ENCODE measurements at places on chromosomes 6 and 20.

DNA sequence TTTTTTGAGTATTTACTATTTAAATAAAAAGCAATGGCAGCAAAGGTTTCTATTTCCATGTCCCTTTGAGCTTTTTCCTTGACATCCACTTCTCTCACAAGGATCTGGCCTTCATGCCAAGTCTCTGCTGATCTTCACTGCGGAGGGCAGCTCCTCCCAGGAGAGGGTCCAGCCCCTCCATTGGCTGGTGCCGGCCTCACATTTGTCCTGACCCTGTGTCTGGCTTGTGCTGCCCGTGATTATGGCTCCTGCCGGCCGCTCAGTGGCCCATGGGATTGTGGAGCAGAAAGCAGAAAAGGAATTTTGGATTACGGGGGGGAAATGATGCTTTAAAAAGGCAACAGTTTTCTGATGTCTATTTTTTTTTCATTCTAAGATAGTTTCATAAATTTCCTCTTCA, 31.2 kb upstream of the PDE7B start:
- no peak for DNase-seq

- DNase-seq: no peak
Observed at GRCh38 chr6:169899481-169900145, 148.2 kb downstream of the ERMARD start.

DNA sequence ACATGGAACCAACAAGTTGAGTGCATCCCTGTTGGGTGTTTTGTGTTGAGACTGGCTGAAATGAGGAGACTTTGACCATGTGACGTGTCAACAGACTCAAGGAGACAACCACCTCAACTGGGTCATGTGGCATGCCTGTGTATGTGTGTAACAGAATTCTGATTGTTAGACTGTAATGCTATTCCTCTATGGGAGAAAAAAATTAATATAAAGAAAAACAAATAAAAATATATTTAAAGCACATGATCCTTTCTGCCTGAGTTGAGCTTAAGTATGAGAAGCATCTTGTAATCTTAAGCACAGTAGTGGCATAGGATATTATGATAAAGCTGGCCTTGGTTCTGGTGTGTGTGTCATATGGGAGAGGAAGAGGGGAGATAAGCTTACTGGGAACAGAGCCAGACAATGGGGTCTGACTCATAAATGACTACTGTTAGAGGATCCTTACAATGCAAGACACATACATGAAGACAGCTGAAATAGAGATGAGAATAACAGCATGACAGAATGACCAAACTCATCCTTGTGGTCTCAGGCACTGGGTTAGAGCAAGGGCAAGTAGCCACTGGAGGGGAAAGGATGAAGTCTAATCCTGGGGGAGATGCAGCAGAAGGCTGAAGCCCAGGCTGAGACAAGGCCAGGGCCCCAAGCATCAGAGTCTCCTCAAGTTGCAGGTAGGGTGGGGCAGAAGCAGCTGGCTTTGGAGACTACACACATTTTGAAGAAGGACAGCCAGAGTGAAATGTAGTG, 9.2 kb downstream of the TP53INP2 start:
- DNase-seq: no peak

DNA sequence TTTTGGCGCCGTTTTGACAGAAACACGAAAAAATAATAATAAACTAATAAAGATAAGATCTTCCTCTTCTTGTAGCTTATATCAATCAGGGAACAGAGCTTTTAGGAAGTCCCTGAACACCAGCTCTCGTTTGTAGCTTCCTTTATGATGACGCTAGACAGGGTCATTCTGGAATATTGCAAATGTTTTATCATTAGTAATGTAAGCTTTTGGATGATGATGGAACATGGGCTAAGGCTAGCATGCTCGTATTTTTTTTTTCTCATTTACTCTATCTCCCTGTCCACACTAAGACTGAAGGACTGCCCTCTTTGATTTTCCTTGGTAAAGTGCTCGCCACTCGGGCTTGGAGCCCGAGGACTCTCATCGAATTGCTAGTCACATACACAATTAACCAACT, 22.1 kb upstream of the POM121L2 start:
- no peak for DNase-seq

DNA sequence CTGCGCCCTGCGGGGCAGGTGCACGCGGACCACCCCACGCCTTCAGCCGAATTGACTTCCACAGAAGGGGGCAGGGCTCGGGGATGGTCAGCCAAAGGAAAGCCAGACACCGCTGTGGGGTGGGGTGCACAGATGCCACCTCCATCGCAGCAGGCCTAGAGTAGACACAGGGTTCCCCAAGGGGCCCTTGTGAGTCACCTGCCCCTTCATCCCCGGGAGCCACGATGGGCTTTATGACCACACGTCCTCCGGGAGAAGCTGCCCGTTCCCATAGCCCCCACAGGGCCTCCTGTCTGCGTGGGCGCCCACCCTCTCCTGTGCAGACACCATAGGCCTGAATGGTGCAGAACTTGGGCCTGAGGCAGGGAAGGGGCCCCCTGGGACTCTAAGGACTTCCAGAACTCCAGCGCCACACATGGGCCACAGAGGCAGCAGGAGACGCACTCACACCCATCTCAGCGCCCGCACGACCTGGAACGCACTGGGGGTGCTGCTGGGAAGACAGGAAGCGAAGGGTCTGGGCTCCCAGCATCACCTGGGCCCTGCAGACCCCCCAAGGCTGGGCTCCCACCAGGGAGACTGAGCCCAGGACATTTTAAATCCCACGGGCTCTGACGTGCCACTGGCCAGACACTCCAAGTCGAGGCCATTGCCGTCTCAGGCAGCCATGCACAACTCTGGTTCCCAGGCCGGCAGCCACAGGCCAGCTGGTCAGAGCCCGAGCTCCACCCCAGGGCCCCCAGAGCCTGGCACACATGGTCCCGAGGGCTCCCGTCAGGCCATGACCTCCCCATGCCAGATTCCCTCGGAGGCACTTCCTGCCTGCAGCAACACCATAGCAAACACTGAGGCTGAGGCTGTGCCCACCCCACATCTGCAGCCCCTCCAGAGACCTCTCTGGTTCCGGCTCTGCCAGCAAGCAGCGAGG, 134.2 kb downstream of the DLL1 start:
- DNase-seq: no peak

- DNase-seq: no peak
Observed at GRCh38 chr6:1461207-1461606, 71.8 kb downstream of the FOXF2 start.

- no peak for DNase-seq
Observed at GRCh38 chr6:39980839-39981580, 46.7 kb upstream of the MOCS1 start.

DNA sequence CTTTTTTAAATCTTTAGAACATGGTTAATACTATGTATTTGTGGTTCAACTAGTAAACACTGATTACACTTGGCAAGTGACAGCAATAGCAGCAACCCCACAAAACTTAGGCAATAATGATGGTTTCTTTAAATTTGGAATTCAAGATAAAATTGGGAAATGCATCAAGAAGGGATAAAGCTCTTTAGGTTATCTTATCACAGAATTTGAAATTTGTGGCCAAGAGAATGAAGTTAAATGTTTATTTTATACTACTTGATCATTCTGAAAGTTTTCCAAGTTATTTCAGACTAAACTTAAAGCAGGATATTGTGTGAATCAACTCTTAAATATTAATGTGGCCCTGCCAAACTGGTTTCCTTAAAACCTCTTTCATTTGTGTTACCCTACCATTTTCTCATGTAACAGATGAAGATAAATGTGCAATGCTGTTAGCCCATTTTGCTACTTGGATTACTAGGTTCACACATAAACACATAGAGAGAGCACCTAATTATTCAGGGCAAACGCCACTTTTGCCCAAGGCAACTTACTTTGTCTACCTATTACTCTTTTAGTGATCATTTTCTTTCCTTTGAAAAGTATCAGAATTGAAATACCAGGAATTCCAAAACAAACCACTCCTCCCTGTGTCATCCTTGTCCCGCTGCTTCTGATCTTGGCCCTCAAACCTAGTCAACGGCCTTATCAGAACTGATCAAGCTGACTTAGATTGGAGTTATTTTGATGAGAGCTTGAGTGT, 186.7 kb upstream of the TENT5A start:
- DNase-seq: no peak

GRCh38 chr20:52727740-52728456, 244.3 kb upstream of the TSHZ2 start:
- no peak for DNase-seq

DNA sequence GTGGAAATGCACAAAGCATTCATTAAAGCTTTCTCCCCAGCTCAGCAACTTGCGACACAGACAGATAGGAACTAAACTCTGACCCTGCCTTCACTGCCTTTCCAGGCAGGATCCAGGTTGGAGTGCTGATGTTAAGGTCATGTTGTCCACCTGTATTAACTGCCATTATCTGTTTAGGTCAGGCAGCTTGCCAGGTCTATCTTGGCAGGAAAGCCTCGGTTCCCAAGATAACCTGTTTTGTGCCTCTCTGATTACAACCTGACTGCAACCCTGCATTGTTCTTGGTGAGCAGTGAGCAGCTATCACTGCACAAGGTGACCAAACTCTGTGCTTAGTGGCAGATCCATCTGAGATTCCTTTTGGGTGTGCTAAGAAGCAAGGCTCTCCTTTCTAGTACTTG, 23.2 kb upstream of the ELOVL2 start:
- no peak for DNase-seq

DNA sequence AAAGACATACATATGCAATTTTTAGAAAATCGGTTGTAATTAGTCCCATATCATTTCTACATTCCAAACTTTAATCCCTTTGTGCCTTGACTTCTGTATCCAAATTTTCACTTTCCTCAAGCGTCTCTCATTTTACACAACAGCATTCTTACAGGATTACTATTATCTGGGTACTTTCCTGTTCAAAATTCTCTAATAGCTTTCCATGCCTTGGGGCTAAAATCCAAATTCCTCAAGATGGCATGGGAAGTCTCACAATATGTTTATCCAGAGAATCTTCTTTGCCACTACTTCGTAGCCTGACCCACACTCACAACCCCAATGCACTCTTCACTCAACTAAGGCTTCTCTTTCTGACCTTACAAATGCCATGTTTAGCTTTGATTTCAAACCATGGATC, 125.0 kb downstream of the TBX18 start:
- DNase-seq: no peak

DNA sequence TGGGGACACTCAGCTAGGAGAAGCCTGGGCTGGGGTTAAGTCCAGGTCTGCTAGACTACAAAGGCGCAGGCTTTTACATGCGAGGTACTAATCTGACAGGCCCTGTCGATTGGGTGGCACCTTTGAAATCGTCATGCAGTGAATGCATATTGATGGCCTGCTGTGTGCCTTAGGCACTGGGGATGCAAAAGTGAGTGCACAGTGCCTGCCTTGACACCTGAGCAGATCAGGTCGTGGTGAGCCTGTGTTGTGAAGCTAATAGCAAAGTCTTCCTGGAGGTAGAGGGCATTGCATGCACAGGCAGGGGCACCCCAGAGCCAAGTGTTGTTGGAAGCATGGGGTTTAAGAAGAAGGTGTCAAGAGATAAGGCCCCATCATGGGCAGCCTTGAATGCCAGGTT, 16.9 kb downstream of the LRRC1 start:
- no peak for DNase-seq

DNA sequence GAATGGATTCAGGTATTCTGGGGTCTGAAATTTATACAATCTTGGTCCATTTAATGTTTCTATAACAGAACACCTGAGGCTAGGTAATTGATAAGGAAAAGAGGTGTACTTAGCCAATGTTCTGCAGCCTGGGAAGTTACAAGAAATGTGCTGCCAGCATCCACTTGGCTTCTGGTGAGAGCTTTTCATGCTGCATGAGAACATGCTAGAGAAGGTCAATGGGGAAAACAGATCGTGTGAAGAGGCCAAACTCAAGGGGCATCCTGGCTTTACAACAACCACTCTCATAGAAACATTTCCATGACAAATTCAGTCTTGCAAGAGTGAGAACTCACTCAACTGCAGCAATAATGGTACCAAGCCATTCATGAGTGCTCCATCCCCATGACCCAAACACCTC, 16.8 kb downstream of the IL22RA2 start:
- no peak for DNase-seq

GRCh38 chr20:11011653-11012052, 337.9 kb upstream of the JAG1 start:
- no peak for DNase-seq

DNA sequence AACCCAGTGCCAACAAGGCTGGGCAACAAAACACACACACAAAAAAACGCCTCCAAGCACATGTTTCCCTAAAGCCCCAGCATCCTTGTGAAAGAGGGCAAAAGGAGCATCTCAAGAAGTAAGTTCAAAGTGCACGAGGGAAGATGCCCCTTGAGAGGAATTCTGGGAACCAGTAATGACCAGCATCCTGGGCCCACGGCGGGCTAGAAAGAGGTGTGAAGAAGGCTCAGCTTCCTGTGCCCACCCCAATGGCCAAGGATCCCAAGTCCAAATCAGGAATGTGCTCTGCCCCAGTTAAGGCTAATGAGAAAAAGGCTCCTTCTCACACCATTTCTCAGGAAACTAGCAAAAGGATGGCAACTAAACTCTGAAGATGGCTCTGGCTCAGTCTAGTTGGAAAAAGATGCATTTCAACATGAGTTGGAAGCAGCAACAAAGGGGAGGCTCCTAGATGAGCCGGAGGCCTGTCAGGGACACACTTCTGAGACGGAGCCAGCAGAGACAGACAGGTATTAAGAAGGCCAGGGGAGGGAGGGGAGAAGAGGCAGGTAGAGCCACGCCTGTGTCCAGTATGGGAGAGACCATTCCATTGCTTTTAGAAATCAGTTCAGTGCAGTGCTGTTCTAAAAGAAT, 3.2 kb downstream of the RIMS4 start:
- no peak for DNase-seq

GRCh38 chr6:35601331-35602132, 87.2 kb downstream of the FKBP5 start:
- DNase-seq: no peak

DNA sequence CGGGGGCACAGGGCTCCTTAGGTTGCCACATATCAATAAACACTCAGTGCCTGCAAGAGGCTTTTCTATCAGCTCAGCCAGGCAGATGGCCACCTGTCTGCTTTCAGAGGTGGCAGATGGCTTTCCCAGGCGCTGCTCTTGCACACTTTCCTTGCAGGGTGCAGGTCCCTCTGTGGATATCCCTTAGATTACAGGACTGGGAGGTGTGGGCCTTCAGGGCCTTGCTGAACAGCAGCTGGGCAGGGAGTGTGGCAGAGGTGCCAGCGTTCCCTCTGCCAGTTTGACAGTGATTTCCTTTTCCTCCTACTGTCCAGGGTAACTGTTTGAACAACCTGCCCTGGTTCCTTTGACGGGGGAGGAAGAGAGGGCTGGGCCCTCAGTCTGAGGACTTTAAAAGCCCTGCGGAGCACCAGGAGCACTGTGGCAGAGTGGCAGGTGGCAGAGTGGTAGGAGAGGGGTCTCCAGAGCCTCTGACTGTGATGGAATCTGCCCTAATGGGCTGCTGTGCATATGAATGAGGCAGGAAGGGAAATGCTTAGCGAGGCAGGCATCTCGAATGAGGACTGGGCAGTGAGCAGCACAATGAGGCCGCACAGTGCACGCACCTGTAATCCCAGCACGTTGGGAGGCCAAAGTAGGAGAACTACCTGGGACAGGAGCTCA, 34.2 kb downstream of the ABHD12 start:
- DNase-seq: no peak

DNA sequence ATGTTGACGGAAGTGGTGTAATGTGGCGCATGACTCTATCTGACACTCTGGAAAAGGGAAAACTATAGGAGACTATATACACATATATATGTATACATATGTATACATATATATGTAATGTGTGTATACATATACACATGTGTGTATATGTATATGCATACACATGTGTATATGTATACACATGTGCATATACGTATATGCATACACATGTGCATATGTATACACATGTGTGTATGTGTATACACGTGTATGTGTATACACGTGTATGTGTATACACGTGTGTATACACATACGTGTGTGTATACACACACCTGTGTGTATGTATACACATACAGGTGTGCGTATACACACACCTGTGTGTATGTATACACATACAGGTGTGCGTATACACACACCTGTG, 683.4 kb upstream of the FLRT3 start:
- no peak for DNase-seq

Measured in activated gamma-delta T cell (primary cell).